Cerebellar nuclear complex (tissue), 1 donor: ENCODE measurements at places on chromosomes 13 and 19.

GRCh38 chr13:69291292-69291906 lies 816.2 kb upstream of the ATXN8OS start:
- DNase-seq = no peak

GRCh38 chr13:94992036-94992960 lies 280.0 kb upstream of the SOX21 start:
- DNase-seq = no peak

- DNase-seq = no peak
Observed at GRCh38 chr13:94560116-94560515, 35.8 kb downstream of the TGDS start.

DNA sequence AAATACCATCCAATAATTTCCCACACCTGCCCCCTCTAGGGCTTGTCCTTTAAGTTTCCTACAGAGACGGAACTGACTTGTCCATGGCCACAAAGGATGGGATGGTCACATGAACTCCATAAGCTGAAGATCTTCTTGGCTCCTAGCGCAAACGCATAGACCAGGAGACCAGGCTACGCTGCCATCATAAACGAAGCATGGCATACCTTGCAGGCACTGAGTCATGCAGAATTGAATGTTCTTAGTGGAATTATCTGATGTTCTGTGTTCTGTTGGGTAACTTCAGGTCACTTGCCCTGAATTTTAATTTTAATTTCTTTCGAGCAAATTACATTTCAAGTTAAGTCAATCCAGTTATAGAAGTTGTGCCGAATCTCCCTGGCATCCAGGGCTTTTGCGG lies 96.4 kb upstream of the STARD13 start:
- DNase-seq = no peak

- DNase-seq = no peak
Observed at GRCh38 chr19:13398780-13399726, 107.2 kb downstream of the CACNA1A start.

GRCh38 chr13:35936246-35936978 lies 194.8 kb downstream of the DCLK1 start:
- no peak for DNase-seq

DNA sequence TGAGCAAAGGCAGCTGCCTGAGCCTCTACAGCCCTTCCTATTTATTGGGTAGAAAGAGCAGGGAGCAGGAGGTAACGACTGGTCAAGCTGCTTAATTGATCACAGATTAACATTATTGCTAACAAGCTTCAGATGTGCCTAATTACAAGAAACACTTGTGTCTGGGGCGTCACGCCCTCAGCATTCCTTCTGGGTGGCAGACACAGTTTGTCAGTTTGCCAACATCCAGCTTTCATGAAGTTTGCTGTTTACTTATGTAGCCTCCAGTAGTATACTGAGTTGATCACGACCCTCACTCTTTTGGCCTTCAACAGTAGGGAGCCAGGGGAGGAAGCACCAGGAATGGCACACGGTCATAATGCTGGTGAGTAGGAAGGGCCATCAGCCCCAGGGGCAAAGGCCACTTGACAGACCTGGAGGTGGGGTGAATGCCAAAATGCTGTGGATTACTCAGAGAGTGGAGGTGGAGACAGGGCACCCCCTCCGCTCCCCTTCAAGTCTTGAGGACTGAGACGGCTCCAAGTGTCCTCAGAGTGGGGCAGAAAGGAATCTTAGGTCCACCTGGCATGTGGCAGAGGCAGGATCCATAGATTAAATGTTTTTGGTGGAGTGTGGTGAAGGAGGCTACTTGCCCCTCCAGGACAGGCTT lies 34.9 kb upstream of the PSPC1 start:
- no peak for DNase-seq

- no peak for DNase-seq
Observed at GRCh38 chr19:7504684-7505083, 11.2 kb upstream of the ZNF358 start.

DNA sequence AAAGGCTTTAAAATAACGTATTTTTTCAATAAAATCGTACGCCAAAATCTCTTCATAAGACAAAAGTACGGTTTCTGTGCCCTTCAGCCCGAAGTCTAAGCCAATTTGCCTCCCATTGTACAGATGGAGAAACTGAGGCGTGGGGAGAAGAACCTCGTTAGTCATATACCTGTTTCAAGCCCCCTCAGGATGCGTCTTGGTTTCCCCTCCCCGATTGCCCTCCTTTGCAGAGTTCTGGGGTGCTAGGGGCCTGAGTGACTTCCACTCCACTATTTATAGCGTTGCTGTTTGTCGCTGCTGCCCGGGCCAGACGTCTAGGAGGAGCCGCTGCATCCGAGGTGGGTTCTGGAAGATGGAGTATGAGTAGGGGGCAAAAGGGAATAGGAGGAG lies 2.3 kb upstream of the LTBP4 start:
- no peak for DNase-seq

DNA sequence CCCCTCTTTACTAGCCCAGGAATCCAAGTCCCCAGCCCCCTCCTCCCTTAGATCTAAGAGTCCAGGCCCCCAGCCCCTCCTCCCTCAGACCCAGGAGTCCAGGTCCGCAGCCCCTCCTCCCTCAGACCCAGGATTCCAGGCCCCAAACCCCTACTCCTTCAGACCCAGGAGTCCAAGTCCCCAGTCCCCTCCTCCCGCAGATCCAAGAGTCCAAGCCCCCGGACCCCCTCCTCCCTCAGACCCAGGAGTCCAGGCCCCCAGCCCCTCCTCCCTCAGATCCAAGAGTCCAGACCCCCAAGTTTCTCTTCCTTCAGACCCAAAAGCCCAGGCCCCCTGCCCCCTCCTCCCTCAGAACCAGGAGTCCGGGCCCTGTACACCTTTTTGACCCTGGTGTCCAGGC lies 11.5 kb downstream of the SPACA6 start:
- no peak for DNase-seq

DNA sequence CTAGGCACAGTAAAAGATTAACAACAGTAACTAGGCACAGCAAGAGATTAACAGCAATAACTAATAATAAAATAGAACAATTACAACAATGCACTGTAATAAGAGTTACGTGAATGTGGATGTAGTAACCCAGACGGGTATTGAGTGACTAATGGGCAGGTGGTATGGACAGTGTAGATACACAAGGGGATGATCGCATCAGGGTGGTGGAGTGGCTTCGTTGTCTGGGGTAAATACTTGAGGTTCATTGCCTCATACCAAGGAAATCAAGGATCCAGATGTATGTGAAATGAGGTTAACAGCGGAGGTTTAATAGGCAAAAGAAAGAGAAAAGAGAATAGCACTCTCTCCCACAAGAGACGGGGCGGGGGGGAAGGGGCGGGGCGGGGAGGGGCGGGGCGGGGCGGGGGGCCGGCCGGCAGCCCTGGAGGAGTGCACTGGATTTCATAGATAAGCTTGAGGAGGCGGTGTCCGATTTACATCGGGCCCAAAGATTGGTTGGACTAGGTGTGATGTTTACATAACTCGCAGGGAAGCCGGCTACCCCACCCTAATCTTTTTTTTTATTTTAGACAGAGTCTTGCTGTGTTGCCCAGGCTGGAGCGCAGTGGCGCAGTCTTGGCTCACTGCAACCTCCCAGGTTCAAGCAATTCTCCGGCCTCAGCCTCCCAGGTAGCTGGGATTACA lies 106.3 kb downstream of the KCTD15 start:
- DNase-seq = no peak

DNA sequence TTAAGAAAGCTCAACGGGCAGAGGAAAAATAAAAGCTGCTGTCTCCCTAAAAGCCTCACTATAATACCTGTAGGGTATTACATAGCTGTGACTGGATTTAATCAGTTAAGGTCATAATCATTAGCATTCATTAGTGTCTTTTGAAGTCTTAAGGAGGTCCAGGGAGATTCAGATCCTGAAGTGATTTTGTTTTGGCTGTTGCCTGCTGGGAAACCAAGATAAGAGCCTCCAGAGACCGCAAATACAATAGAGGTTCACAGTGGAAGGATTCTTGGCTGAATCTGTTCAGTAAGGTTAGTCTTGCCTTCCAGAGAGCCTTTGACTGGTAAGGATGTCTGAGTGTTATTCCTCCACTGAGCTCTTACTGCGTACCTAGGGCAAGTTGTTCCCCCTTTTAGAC lies 54.0 kb upstream of the TNFRSF19 start:
- no peak for DNase-seq

GRCh38 chr19:18683958-18684641 lies 620 bp downstream of the CRTC1 start:
- no peak for DNase-seq

DNA sequence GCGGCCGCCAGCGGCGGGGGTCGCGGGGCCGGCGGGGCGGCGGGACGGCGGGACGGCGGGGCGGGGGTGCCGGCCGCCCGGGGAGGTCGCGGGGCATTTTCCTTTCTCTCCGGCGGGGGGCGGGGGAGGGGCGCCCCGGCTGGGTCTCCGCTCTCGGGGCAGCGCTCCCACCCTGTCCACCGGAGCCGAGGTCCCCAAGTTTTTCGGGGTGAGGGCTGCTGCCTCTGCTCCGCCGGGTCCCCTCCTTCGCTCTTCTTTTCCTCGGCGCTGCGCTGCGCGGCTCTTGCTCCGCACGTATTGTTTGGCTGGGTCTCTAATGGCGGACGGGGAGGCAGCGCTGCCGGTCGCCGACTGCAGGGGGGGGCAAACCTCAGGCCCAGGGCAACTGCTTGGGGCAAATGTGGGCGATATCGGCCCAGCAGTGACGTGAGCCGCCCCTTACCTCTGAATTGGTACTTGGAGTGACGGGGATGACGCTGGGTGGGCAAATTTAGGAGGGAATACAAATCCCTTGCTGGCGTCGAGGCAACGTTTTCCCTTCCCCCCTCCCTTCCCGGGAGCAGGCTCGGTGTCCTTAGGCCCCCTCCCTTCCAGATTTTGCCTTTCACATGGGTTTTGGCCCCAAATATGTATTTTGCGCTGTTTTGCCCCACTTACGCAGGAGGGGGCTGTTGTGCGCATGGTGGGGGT lies 759 bp downstream of the ZMYM2 start:
- DNase-seq = no peak

GRCh38 chr13:87981416-87981815 lies 310.2 kb downstream of the SLITRK5 start:
- no peak for DNase-seq

DNA sequence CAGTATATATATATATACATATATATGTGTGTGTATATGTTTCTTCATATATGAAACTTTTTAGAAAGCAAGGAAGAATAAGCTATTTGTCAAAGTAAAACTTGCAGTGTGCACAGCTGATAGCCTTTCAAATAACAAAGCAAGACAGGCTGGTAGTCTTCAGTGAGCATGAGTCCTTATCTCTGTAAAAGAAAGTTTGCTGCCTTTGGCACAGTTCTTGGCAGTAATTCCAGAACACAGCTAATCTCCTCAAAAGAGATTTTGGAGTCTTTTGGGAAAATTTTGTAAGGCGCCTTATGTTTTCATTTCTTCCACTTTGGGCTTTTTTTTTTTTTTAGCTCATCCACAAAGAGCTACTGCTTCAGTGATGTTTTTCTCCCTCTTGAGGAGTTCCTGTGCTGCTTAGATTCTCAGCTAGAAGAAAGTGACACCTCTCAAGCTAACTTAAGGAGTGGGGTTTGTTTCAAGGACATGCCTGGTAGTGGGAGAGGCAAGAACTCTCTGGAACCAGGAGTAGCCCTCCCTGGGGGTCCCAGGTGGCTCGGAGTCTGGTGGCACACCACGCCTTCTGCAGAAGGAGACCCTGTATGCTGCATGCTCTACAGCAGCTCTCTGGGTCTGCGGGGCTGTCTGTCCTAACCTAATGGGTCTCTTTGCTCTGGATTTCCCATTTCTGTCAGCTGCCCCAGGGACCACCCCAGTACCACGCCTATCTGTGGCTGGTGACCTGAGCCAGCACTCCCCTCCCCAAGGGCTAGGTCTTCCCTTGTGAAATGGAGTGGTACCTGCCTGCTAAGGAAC lies 58.8 kb downstream of the TNFRSF19 start:
- DNase-seq = no peak

GRCh38 chr13:76293346-76293745 lies 592.9 kb downstream of the KCTD12 start:
- no peak for DNase-seq

DNA sequence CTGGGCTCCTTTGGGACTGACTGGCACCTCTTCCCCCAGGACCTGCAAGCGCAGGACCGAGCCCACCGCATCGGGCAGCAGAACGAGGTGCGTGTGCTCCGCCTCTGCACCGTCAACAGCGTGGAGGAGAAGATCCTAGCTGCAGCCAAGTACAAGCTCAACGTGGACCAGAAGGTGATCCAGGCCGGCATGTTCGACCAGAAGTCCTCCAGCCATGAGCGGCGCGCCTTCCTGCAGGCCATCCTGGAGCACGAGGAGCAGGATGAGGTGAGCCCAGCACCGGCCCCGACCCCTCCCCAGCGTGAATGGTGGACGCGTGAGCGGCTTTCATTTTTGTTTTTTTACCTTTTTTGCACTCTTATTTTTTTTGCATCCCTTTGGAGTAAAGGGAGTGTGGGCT lies 56.0 kb upstream of the LDLR start:
- DNase-seq = no peak

GRCh38 chr19:4831304-4831978 lies at the start of gene TICAM1:
TSS of gene TICAM1 (minus strand) at chr19:4831712. CDS start at chr19:4818377, 13,335 bp downstream.
- DNase-seq = no peak

DNA sequence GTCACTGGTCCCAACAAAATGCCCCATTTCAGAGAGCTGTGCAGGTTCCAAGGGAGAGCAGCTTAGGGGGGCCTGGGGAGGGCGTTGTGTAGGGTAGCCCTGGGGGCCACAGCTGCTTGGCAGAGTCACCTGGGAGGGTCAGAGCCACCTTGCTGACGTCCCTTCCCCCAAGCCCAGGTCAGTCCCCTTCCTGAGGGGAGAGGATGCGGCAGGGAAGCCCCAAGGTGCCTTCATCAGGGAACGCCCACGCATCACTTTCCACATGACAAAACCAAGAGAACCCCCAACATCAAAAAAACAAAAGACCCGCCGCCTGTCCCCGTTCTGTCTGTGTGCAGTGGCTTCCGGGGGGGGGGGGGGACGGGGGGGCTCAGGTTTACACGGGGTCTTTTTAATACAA lies 5.3 kb upstream of the UQCR11 start:
- DNase-seq = no peak

DNA sequence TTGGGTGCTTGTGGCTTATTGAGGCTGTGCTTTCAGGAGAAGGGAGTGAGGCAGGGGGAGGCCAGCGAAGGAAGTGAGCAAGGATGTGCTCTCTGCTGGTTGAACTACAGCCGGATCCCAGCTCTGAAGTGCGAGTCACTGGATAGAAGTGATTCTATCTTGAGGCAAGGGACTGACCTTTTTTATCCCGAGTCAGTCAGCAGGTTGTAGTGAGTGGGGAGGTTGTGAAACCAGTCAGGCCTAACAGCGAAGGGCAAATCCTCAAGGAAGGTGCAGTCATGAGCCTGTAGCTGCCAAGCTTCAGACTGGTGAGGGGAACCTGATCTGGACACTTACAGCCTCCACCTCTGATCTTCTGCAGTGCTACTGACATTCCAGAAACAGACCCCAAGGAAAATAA lies 18.6 kb downstream of the SCEL start:
- no peak for DNase-seq

GRCh38 chr19:12750851-12751250 lies 740 bp upstream of the BEST2 start:
- DNase-seq = no peak

DNA sequence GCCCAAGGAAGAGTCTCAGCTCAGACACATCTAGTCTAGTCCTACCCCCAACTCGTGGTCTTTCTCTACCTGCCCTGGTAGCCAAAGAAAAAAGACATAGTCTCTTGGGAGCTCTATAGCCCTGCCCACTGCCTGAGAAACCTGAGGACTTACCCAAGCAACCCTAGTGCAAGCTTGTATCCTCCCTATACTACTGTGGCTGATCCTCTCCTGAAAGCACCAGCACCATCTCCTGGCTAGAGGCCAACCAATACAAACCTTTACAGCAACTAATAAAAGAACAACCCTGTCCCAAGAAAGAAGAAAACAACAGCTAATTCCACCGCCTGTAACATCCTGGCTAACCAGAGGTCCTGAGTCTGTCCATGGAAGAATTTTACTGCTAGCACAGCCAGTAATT lies 532.4 kb downstream of the SLITRK6 start:
- DNase-seq = no peak

- DNase-seq = no peak
Observed at GRCh38 chr13:113390874-113391497, 27.1 kb upstream of the GRTP1 start.
